Stimulated activated CD4-positive, alpha-beta T cell treated with anti-CD3 and anti-CD28 coated beads, TNF-alpha, amount 100 ng/mL, for 4 hours (primary cell): ENCODE measurements at places on chromosomes 5 and 9.

GRCh38 chr5:169650701-169651331 lies 13.7 kb downstream of the DOCK2 start:
- no peak for DNase-seq

GRCh38 chr5:3412146-3412545 lies 183.5 kb upstream of the IRX1 start:
- DNase-seq, result no peak

DNA sequence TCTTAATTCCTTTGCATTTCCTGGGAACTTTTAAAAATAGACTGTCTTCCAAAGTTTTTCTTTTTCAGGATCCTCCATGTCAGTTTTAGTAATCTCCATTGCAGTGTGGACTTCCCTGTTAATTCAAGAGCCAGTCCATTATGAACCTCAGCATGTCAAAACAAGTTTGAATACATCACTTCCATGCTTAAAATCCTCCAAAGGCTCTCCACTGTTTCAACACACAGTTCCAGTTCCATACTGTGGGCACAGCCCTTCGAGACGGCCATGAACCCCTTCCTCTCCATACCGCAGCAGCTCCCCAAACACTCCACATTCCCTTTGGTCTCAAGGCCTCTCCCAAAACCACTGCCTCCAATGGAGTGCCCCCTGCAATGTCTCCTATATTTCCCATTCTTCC lies 19.5 kb downstream of the LIFR start:
- DNase-seq, result no peak

- no peak for DNase-seq
These were observed 1.7 kb downstream of the UBE2QL1 start for GRCh38 chr5:6450319-6450833.

- DNase-seq, result no peak
These were observed 34.7 kb upstream of the ANKRD55 start for GRCh38 chr5:56267856-56268255.

GRCh38 chr9:84991514-84991870 lies 322.0 kb downstream of the NTRK2 start:
- no peak for DNase-seq

GRCh38 chr9:34505370-34506120 lies 17.2 kb downstream of the ENHO start:
- DNase-seq, result no peak

GRCh38 chr5:157606046-157606445 lies 30.5 kb upstream of the ADAM19 start:
- no peak for DNase-seq

GRCh38 chr5:119353686-119354366 lies 2.0 kb upstream of the TNFAIP8 start:
- DNase-seq, result no peak

GRCh38 chr9:16136451-16136850 lies 583.6 kb downstream of the CCDC171 start:
- DNase-seq, result no peak

DNA sequence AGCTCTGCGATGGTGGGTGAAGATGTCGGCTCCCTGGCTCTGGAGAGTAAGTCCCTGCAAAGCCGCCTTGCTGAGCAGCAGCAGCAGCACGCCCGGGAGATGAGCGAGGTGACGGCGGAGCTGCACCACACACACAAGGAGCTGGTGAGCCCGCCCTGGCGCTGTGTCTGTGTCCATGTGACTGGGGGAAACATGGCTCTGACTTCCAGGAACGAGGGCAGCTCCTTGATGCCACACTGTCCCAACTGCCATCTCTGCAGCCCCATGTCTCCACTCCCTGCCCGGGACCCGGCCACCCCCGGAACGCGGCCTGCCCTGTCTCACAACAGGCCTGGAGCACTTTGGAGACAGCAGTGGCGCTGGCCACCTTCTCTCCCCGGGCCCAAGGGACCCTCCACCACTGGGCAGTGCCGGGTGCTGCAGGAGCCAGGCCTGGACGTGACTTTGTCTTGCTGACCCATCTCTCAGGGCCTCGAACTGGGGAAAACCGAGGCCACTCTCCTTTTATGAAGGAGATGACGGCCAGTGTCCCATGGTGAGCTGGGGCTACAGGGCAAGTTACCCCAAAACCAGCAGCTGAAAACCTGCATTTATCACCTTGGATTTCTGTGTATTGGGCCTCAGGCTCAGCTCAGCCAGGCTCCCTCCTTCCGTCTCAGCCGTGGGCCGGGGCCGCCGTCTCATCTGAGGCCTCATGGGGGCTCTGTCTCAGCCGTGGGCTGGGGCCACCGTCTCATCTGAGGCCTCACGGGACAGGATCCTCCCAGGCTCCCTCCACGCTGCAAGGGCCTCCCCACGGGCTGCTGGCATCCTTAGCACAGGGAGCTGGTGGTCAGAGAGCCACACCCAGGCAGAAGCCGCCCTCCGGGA lies 28.6 kb downstream of the CEP72 start:
- no peak for DNase-seq

DNA sequence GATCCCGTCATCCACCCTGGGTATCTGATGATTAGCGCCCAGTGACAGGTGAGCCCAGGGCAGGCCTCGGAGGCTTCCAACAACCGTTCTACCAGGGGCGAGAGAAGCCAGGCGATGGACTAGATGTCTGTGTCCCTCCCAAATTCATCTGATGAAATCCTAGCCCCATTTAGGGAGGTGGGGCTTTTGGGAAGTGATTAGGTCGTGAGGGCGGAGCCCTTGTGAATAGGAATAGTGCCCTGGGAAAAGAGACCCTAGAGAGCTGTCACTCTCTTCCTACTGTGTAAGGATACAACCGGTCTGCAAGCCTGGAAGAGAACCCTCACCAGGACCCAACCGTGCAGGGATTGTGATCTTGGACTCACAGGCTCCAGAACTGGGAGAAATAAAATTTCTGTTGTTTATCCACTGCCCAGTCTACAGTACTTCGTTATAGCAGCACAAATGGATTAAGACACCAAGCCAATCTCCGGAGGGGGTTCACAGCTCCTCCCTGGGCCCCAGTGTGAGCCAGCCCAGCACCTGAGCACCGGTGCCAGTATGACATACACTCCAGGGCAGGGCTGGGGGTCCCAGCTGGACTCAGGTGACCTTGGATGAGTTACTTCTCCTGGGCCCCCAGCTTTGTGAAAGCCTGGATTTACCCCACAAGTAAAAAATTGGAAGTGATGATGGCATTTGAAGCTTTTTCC lies 162.2 kb downstream of the DAB2IP start:
- DNase-seq, result no peak

DNA sequence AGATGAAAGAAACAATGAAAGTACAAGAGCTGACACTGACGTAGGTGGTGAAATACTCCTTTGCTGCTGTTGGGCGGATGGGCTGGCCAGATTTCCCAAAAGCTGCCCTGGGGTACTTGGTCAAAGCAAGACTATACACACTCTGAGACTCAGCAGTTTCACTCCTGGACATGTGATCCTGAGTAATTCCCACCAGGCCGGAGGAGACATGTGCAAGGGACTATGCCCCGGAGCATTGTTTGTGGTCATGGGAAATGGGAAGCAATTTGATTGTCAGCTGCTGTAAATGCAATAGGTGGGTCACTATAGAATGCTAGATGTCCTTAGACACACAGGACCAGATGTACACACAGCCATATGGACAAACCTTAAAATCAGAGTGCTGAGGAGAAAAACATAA lies 116.1 kb downstream of the DCP2 start:
- DNase-seq, result no peak

GRCh38 chr9:129567842-129568559 lies 52.9 kb downstream of the C9orf50 start:
- DNase-seq, result no peak

- no peak for DNase-seq
These were observed 35.9 kb upstream of the TESK1 start for GRCh38 chr9:35569206-35569605.

GRCh38 chr5:132766020-132766805 lies 10.8 kb downstream of the SEPTIN8 start:
- DNase-seq, result no peak

- no peak for DNase-seq
These were observed 80.2 kb upstream of the IL12B start for GRCh38 chr5:159410480-159410879.

DNA sequence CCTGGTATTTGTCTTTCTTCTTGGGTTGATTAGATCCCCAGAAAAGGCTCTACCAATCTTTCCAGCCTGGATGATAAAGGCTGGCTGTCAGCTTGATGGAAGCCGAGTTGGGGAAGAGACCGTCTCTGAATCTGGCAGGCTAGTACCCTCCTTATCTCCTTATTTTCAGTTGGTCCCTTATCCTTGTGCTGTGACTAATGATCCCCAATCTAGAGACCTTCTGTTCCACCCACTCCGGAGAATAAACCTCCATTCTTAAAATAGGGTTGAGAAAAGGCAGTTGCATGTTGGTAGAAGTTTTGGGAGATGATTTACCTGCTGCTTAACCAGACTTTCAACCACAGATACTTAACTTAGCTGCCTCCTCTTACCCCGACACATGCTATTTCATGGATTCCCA lies 52.3 kb downstream of the PRKACG start:
- DNase-seq, result no peak

- no peak for DNase-seq
These were observed 273.2 kb upstream of the MEF2C start for GRCh38 chr5:89156226-89156625.

GRCh38 chr5:96120120-96120519 lies 158.5 kb upstream of the ELL2 start:
- no peak for DNase-seq

GRCh38 chr5:135140446-135141204 lies 106.6 kb upstream of the PITX1 start:
- no peak for DNase-seq

DNA sequence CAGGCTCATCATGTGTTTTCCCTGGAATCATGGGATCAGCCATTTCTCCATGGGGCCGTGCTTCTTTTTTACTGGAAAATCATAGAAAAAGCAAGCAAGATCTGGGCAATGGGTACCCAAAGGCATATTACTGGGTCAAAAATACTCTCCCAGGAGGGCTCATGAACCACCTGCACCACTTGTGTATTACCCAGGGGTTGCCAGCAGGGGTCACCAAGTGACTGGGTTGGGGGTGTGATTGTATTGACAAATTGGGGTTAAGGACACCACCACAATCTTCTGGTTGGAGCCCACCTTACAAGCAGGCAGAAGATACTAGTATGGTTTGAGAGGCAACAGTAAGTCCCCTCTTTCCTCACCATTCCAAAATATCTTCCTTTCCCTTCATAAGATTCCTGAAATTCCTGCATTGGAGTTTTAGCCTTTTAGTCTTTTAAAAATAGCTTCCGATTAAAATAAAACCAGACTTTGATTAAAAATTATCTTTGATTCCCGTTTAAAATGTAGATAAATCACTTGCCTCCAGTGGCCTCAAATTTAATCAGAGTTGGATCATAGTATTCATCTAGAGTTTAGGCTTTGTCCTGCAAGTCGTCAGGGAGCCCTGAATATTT lies 603.3 kb downstream of the KIF4B start:
- no peak for DNase-seq

GRCh38 chr5:53490747-53491146 lies 10.3 kb downstream of the FST start:
- DNase-seq, result no peak

DNA sequence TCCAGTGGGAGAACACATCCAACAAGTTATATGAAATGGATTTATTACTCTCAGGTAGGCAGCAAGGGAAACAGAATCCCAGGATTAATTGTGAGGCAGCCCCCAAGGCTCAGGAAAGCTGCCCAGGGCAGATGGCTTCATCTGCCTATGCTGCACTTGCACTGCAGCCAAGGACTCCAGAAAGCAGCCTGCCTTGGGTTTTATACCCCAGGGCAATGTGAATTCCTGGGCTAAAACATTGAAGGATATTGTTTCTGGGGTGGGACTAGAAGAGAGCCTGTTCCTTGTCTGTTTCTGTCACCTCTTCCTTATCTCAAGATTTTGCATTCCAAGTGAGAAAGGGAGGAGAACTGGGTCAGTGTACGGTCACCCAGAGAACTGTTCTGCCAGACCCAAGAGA lies 8.8 kb upstream of the CCL27 start:
- DNase-seq, result no peak

DNA sequence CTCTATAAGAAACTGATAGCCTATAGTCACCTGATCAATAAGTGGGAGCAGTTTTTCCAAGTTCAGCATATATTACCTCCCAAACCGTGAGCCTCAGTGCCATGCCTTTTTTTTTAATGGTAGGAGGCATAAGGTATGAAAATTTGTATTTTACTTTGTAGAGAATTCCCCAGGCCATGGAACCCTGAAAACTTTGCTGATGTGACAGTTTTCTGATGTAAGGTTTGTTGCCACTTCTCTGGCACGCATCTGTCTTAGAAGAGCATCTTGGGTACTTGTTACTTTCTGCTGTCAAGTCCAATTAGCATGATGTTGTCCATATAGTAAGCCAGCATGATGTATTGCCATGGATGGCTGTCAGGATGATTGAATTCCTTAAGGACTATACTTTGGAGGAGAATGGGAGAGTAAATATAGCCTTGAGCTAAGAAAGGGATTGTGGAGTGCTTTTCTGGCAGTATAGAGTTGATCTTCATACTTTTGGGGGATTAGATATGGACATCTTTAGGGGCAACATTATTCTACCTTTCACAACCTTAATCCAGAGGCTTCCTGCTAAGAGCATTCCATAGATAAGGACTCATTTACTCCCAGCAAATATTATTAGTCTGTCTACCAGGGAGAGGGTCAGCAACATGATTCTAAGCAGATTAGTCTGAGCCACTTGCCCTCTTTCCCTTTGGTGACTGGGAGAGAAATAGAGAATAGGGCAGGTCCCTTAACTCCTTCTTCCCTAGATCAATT lies 389.6 kb downstream of the YTHDC2 start:
- DNase-seq, result no peak

GRCh38 chr5:22852807-22853660 lies at the start of gene CDH12:
CDH12 (minus strand) TSS chr5:22853344.
- no peak for DNase-seq

DNA sequence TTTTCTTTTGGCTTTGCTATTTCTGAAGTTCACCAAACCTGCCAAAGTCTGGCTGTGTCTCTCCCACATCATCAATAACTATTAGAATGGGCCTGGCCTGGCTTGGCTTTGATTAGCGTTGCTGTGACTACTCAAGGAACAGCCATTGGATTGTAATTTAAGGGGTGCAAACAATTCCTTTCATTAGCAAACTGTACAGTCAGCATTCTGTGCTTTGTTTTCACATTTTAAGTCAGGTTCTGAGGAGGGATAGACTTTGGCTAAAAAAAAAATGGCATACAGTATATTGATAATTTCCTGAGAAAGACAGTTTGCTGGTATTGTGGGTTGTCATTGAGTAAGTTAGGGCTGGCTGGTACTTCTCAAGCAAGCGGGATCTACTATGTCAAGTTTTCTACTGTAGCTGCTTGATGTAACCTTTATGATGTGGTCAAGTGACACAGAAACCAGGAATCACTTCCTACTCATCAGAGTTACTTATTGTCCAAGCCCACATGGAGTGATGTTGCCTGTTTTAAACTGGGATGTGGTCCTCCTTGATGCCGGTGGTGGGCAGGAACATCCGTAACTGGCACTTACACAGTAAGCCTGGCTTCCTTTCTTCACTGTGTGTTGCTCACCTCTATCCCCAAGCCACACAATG lies 161.4 kb downstream of the CD180 start:
- DNase-seq, result no peak

- no peak for DNase-seq
These were observed 48.5 kb upstream of the GLIPR2 start for GRCh38 chr9:36088020-36088419.

GRCh38 chr5:144468571-144468970 lies 297.9 kb downstream of the KCTD16 start:
- DNase-seq, result no peak
